Activated naive CD4-positive, alpha-beta T cell (primary cell): ENCODE measurements at places on chromosomes 6 and 20.

- DNase-seq, result no peak
These were observed 51.7 kb downstream of the VSTM2L start for GRCh38 chr20:37954626-37955025.

GRCh38 chr6:29477923-29478450 lies 9.8 kb downstream of the MAS1L start:
- no peak for DNase-seq

GRCh38 chr6:149317644-149318571 lies at the start of gene TAB2:
TAB2 (plus strand) TSS chr6:149317712; CDS start chr6:149369998, 52,286 bp downstream.
- DNase-seq, result peak; percentile 63

- DNase-seq, result no peak
These were observed 59.8 kb downstream of the MRPL14 start for GRCh38 chr6:44067173-44068139.

GRCh38 chr6:33988121-33989015 lies 157.5 kb downstream of the GRM4 start:
- DNase-seq, result no peak

GRCh38 chr20:38825901-38826625 lies 20.6 kb downstream of the PPP1R16B start:
- no peak for DNase-seq

GRCh38 chr6:38370653-38371601 lies 268.8 kb downstream of the BTBD9 start:
- DNase-seq, result no peak

DNA sequence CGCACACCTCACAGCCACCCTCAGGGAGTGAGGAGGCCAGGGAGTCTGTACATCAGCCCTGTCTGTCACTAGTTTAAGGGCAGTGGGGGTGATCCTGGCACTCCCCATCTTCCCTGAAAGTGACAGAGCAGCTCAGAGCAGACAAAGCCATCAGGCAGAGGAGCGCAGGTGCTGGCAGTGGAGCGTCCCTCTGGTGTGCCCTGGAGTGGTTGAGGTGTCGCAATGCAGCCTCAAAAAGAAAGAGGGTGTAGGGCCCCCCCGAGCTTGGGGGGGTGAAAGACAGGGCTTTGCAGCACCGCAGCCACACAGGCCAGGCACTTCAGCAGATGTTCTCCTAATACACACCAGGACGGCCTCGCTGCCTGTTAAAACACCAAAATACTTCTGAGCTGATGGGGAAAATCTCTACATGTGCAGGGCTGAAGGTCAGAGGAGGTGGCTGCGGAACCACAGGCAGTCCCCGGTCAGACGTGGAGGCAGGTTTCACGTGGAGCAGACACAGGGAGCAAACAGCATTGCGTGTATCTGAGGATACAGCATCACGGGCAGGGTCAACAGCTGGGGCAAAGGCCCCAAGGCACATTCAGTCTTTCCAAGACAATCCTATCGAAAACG lies 69.5 kb downstream of the PREX1 start:
- DNase-seq, result no peak

DNA sequence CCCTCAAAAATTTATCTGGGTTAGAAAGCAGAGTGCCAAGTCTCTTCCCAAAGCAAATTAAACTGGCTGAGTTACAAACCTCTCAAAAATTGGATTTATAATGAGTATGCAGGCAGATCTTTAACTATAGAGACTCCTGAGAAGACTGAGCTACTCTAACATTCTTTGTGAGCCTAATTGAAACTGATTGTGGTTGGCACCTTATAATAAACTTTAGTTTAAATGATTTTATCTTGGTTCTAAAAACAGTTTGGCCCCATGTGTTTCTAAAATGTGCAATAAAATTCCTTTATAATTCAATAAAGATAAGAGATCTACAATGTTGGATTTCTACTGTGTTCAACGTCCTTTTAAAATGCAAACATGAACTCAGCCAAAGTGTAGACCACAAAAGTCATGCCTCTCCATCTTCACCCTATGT lies 480.2 kb upstream of the RNF217 start:
- DNase-seq, result no peak

GRCh38 chr6:80020381-80021120 lies 16.1 kb downstream of the TTK start:
- no peak for DNase-seq

- no peak for DNase-seq
These were observed 17.8 kb upstream of the TMEM14A start for GRCh38 chr6:52653151-52653550.

- no peak for DNase-seq
These were observed at the start of gene KCNS1 for GRCh38 chr20:45100563-45101245. KCNS1 (minus strand) TSS chr20:45101127; CDS start chr20:45099236, 1,891 bp downstream.

DNA sequence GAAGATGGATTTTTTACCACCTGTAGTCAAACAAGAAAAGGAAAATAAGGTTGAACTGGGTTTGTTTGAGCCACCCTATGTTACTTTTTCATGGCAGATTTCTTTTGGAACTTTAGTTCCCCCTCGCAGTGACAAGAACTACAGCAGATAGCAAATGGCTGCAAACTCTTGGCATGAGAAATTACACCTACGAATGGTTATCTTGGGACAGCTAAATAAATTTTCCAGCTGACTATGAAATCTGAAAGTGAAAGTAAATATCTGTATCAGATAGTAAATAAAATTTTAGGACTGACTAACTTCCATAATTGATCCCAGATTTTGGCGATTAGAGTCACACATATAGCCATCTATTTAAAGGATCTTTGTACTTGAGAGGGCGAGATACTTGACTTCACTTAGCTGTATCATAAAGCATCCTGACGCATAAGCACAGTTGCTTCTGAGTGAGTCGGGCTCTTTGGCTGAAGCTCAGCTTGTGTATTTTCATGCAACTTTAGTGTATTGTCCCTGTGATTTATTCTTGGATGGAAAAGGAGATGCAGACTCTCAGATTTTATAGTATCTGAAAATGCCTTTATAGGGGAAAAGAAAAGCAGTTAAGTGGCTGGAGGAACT lies 125.3 kb upstream of the B3GAT2 start:
- no peak for DNase-seq

- DNase-seq, result no peak
These were observed 40.9 kb downstream of the DSTN start for GRCh38 chr20:17610566-17611289.

- no peak for DNase-seq
These were observed 20.0 kb downstream of the TAF4 start for GRCh38 chr20:62045529-62046285.

GRCh38 chr6:36752187-36752885 lies 54.7 kb downstream of the RAB44 start:
- no peak for DNase-seq

- DNase-seq, result no peak
These were observed 13.6 kb downstream of the FBXO30 start for GRCh38 chr6:145801021-145801420.

- no peak for DNase-seq
These were observed 46.2 kb downstream of the EDN1 start for GRCh38 chr6:12336121-12336971.

GRCh38 chr20:51861726-51862466 lies 59.6 kb upstream of the SALL4 start:
- no peak for DNase-seq

DNA sequence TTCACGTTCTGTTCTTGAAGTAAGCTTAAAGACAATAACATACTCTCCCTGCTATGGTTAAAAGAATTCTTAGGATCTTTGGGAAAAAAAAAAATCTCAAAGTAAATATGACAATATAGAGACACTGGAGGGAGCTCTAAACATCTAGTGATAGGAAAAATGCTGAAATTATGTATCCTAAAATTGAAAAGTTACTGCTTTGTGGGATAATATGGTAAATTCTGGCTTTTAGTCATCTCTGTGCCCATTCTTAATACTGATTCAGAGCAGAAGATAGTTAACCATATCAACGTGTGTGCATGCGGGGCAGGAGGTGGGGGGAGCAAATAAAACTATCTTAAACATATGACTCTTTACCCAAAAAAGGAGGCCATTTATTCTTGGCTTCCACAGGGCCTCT lies 165.4 kb downstream of the GMPR start:
- DNase-seq, result no peak

GRCh38 chr20:36777167-36777566 lies 3.6 kb upstream of the DSN1 start:
- no peak for DNase-seq

DNA sequence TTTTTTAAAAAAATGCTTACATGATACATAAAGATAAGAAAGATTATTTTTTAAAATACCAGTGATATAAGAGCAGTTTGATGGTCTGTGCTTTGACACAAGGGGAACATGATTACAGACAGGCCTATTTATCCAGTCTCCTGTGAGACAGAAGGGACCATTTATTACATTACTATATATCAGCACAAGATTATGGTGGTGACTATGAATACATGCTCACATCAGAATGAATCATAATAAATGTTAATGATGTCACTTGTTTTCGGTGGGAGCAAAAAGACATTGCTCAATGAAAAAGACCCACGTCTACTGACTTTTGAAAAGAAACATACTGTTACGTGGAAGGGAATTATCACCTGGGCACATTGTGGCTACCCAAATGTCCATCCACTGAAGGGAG lies 455.1 kb downstream of the CDC5L start:
- no peak for DNase-seq

DNA sequence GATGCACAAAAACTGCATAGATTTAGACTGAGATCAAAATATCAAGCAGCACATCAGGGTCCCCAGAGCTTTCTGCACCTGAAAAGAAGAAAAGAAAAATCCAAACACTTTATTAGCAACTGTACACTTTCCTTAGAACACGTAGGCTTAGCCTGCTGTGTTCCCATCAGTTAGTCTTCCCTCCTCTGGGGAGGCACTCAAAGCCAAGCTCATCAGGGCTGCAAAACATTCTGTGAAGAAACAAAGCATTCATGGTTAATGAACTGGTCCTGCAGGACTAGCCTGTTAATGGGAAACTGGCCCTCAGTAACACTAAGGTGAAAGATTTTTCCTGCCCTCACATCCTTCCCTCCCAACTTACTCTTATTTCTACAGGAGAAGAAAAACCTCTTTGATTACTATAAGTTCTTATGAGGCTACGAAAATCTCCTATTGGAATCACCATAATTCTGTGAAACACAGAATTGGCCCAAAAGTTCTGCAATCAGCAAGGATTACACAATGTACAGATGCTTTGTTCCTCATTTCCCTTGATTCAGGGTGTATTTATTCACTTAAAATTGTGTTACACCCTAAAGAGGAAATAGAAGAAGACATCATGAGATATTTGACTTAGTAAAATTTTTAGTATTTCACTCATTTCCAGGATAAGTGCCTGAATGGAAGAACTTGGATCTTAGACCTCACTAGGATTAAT lies 901.0 kb upstream of the MAP3K7 start:
- no peak for DNase-seq

- DNase-seq, result no peak
These were observed 162.6 kb downstream of the BCKDHB start for GRCh38 chr6:80268865-80269730.

GRCh38 chr6:169530752-169531123 lies 171.1 kb downstream of the WDR27 start:
- DNase-seq, result no peak

GRCh38 chr6:33549196-33549595 lies 30.9 kb downstream of the BAK1 start:
- DNase-seq, result no peak

- DNase-seq, result peak; percentile 23
These were observed 45.7 kb downstream of the OR2B2 start for GRCh38 chr6:27866357-27867050.

GRCh38 chr20:15767586-15767985 lies 805.7 kb downstream of the KIF16B start:
- DNase-seq, result no peak

DNA sequence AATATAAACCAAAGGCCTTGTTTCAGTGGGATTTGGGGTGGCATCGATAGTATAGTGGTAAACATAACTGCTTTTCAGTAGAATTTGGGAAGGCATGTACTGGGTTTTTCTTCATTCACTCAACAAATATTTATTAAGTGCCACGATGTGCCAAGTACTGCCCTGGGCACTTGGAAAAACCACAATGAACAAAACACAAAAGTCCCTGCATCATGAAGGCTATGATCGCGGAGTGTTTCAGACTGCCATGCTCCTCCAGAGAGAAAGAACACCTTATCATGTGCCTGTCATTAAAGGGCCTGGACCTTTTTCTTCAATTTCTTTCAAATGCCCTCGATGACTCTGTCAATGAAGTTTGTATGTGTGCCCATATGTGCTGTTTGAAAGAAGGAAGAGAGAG lies 59.2 kb upstream of the CEP85L start:
- no peak for DNase-seq

GRCh38 chr6:42251911-42252637 lies 34.4 kb upstream of the MRPS10 start:
- no peak for DNase-seq

GRCh38 chr6:36700831-36701230 lies 3.2 kb downstream of the RAB44 start:
- DNase-seq, result no peak

GRCh38 chr20:22684072-22684762 lies 99.8 kb upstream of the FOXA2 start:
- DNase-seq, result no peak

DNA sequence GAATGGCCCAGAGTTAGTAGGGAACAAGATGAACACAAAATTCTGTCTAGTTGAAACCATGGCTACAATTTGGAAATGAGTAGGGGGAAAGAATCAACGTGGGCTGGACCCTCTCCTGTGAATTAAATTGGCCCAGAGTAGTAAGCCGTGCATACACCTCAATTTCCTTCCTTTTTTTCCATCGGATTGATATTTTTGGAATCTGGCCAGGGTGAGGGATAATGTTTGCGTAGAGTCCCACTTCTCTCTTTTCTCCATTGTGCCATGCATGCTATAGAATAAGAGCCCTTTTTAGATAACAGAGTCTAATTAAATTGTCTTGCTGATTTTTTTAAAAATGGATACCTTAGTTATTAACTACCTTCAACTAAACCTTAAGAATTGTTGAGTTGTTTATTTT lies 35.2 kb downstream of the XRN2 start:
- no peak for DNase-seq

GRCh38 chr20:48765359-48765758 lies 62.4 kb downstream of the PREX1 start:
- no peak for DNase-seq

DNA sequence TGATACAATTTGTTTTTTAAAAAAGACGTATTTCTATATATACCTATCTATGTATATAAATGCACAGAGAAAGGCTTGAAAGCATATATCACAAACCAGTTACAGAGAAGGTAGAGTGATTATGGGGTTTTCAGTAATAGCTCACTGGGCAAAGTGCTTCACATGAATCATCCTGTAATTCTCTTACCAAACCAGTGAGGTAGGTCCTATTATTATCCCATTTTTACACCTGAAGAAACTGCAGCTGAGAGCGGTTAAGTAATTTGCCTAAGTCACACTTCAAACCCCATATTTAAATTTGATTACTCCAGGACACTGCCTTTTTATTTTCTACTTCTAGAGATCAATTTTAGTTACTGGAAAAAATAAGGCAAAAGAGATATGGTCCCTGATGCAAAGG lies 4.4 kb downstream of the GSS start:
- DNase-seq, result no peak

GRCh38 chr6:2917065-2917464 lies 14.0 kb upstream of the SERPINB9 start:
- no peak for DNase-seq

DNA sequence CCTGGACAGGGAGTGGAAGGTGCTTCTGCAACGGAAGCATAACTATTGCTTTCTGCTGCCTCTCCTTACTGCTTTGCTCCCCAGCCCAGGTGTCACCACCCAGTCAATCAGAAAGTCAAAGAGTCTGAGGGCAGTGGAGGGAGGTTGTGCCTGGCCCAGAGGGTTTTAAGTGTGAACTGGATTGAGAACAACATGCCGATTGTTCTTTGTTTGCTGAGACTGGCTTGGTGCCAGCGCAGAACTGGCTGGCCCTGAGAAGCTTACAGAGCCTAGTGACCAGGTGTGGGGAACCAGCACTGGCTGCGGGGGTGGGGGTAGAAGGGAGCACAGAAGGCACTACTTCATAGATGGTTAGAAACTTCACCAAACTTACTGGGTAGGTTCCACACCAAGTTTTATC lies 31.1 kb upstream of the ENPP4 start:
- no peak for DNase-seq
